CD4-positive, CD25-positive, alpha-beta regulatory T cell (primary cell): ENCODE measurements at places on chromosomes 2 and 18.

DNA sequence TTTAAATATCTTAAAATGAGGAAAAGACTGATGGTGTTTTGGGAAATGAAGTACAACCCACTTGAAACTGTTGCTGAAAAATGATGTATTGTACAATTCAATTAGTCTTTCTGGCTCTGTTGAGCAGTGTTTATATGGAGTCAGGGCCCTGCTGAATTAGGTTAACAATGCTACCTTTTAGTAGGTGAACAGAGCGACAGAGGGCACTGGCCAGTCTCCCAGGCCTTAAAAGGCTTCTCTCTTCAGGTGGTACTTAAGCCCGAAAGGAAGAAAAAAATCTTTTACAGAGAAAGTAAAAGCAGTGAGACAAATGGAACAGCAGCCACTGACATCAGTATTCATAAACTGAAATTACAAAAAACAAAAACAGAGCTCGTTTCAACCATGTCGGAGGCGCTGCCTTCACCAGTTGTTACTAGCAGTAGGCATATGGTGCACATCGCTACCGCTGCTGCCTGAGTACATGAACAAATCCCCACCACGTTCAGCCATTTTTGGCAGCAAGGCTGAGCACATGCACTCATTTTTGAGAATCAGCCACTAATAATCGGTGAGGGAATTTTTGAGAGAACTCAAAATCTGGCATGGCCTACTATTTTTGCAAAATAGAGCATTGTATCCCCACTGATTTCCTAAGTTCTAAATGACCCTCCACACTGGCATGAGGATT is 91.8 kb downstream of the PLEKHM3 start:
- DNase-seq = no peak

- DNase-seq = no peak
Measured at GRCh38 chr2:8421658-8422449, 260.0 kb upstream of the ID2 start.

- peak; percentile 46 for DNase-seq
Measured at GRCh38 chr18:51668101-51668500, 470.6 kb upstream of the MEX3C start.

DNA sequence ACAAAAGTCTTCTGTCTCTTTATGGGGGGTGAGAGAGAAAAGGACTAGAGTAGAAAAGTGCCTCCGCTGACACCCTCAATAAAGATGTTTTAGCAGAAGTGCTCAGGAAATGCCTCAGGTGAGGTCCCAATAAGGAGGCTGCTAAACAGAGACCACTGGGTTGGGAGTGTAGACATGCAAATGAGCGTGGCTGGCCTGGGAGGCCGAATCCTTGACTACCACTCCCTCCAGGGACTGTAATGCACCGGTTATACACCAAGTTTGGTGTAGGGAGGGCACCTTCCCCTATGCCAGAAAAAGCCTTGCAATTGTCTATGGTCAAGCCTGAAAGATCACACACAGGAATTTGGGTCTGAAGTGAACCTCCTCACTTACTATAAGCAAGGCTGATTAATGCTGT is 1.8 kb downstream of the TMX3 start:
- DNase-seq = no peak

GRCh38 chr18:62245699-62246098 is 58.6 kb downstream of the RELCH start:
- no peak for DNase-seq

DNA sequence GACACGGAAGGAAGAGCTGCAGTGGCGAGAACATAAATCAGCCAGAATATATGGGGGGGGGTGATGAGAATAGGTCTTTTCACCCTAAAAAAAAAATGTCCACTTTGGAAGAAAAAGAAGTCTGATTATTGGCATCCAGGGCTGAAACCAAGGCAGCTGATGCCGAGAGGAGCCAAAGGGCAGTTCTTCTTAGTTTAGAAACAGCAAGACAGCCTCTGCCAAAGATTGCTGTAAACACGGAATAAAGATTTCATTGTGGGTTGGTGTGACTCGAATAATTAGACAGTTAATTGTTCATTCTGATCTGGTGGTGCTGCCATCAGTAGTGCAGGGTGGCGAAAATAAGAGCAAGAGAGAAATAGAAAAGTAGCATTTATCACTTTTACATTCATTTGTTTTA is 3.5 kb downstream of the CDH20 start:
- DNase-seq = no peak

- no peak for DNase-seq
Measured at GRCh38 chr2:56108806-56109205, 75.0 kb upstream of the CCDC85A start.

DNA sequence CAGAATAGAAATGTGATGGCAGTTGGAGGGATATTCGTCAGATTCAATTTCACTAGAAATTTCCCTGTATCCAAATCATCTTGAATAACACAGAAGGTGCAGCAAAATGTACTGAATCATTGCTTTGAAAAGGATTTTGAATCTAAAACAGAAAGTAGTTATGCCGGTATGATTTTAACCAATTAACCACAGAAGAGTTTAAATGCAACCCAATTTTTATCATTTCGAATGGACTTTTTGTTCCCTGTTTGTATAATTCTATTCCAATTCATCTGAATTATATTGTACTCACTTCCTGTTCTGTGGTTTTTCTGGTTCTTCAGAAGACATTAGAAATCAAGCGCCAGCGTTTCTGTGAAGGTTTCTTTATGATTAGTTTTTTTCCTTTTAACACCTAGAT is 190.4 kb downstream of the MYO3B start:
- DNase-seq = no peak
